LHCN-M2 (cell line): ENCODE measurements at places on chromosomes 4 and X. TPM values are rescaled to one million over a fixed set of nuclear protein-coding genes. Genes with fewer than 3 reads are reported as not detected.

- DNase-seq: no peak
Observed at GRCh38 chrX:31420711-31421151, 348.9 kb upstream of the FTHL17 start.

DNA sequence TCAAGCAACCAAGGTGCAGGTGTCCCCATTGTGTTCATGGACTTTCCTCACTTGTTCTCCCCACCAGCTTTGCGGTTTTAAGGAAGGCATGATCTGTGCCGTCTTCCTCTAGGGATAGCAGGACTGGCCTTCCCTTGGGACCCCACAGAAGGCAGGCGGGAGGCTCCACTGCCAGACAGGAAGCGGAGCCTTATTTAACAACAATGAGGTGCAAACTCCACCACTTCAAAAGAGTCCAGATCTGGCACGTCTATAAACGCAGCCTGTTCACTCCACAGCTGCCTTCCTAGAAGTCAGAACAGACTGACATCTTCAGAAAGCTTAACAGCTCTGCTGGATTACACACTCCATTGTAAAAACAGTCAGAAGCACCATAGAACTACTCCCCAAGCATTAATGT is 1.7 kb upstream of the GPR143 start:
- no peak for DNase-seq

DNA sequence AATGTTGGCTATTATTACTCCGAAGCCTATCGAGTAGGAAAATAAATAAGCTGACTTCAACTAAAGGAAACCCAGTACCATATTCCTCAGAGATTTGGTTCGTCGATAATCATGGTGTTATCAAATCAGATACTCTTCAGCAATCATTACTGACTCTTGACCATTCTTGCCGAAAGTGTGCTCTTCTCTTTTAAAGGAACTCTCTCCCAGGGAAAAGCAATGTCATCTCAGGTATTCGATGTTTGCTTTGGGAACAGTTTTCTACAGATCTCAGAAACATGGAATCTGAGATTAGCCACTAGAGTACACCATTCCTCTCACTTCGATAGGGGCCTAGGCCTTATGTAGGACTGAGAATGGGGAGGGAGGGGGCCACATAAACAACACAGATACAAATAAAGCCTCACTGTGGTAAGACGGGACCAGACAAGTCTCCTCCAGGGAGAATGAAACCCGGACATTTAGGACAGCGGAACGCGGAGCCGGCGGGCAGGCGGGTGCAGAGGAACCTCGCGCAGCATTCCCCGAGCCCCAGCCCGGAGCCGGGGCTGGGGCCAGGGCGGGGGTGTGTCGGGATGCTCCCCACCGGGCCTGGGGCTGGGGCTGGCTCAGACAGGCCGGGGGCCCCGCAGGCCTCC is 581 bp downstream of the DNAJB14 start:
- DNase-seq: peak; percentile 37

GRCh38 chr4:82842593-82842992 is 44.0 kb upstream of the SCD5 start:
- peak; percentile 37 for DNase-seq

GRCh38 chr4:6009452-6009851 is 8.8 kb downstream of the C4orf50 start:
- DNase-seq: no peak

TAF7L gene
- total RNA-seq: 0.13 TPM in 1 of 2 replicates, not detected in the other

FAM9B gene
- total RNA-seq: 0.06 and 0.17 TPM in 2 replicates
